ENCODE measurements at places on chromosomes 12 and 14.
A peak's percentile ranks its signal among the peaks of the same experiment; 100 is the strongest.

- no peak for DNase-seq
Observed at GRCh38 chr14:80862983-80863382, 78.6 kb downstream of the CEP128 start.

DNA sequence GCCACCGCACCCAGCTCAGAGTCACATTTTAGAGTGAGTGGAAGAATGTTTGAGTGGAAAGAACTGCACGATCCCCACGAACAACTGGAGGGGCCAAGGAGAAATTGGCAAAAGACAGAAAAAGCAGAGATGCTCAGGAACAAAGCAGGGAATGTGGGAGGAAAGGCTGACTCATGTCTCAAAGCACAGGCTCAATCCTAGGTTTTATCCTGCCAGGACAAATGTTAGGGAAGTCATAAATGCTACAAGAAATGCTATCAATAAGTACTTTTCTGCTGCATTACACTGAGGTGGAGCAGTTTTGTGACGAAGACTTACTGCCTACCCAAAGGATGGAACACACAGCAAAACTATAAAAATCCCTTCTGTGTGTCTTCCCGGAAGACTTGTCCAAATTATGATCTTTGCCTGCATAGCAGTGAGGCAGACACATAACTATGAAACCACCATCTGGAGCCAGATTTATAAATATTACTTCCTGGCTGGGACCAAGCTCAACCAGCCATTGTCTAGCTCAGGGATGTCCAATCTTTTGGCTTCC is 26.7 kb downstream of the NIN start:
- DNase-seq = no peak

- peak; percentile 50 for DNase-seq
Observed at GRCh38 chr14:35384455-35385041, 20.0 kb downstream of the NFKBIA start.

- no peak for DNase-seq
Observed at GRCh38 chr14:23432102-23432925, 3.1 kb downstream of the MYH7 start.

GRCh38 chr12:10554756-10555481 is 49.2 kb downstream of the EIF2S3B start:
- DNase-seq = no peak

- DNase-seq = peak; percentile 20
Observed at GRCh38 chr12:45214749-45215418, 1.0 kb upstream of the ANO6 start.

GRCh38 chr14:54256156-54256555 is 140.7 kb upstream of the CDKN3 start:
- no peak for DNase-seq

- no peak for DNase-seq
Observed at GRCh38 chr14:103316721-103317121, 17.3 kb upstream of the EIF5 start.

DNA sequence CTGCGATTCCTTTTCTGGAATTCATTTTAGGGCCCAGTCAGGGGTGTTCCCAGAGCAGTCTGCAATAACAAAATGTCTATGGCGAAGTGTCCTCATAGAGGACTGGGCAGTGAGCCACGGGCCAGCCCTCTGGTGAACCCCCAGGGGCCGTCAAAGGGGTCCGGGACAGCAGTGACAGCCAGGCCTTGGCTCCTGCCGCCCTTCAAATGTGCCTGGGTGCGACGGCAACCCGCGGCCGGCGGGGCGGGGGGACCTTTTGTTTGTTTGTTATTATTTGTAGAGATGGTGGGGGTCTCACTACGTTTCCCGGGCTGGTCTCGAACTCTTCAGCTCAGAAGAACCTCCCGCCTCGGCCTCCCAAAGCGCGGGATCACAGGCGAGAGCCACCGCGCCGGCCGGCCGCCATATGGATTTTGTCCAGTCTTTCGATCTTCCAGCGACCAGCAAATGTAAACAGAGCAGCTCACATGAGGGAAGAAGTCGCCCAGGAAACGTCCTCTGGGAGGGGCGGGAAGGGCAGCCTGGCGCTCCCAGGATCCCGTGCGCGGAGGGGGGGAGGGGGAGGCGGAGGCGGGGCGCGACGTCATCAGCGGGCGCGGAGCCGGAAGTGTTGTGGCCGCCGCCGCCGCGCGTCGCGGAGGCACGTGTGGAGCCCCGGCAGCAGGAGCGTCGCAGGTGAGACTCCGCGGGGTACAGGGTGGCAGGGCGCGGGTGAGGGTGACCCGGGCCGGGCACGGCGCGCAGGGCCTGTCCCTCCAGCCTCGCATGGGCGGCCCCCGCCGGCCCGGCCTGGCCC is at the start of gene TRMT61A:
Gene TRMT61A (plus strand): TSS at position 610 of the 796 bp plus-strand sequence. CDS start 783 bp downstream, outside the sequence.
- DNase-seq = peak; percentile 69

GRCh38 chr14:106683631-106684030 is 1157.2 kb downstream of the TMEM121 start:
- no peak for DNase-seq

GRCh38 chr12:468671-469389 is 9.1 kb downstream of the B4GALNT3 start:
- DNase-seq = peak; percentile 63

- peak; percentile 81 for DNase-seq
Observed at GRCh38 chr12:46383654-46384450, 11.3 kb upstream of the SLC38A2 start.

DNA sequence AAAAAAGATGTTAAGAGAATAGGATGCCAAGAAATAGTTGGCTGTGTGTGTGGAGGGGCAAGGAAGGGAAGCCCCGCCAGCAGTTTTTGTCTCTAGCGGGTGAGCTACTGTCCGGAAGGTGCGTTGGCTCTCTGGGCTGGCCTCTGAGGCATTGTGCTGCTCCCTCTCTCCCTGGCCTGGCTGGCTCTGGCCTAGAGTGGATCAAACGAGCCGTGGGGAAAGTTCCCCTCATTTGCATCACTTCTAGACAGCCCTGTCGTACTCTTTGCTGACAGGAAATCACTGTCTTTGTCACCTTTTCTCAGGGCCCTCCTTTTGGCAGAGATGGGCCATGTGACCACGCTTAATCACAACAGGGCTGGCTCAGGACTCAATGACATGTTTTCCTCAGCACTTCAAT is 236.1 kb upstream of the NPAS3 start:
- peak; percentile 49 for DNase-seq

GRCh38 chr12:121579190-121579791 is 1.5 kb downstream of the KDM2B start:
- no peak for DNase-seq

DNA sequence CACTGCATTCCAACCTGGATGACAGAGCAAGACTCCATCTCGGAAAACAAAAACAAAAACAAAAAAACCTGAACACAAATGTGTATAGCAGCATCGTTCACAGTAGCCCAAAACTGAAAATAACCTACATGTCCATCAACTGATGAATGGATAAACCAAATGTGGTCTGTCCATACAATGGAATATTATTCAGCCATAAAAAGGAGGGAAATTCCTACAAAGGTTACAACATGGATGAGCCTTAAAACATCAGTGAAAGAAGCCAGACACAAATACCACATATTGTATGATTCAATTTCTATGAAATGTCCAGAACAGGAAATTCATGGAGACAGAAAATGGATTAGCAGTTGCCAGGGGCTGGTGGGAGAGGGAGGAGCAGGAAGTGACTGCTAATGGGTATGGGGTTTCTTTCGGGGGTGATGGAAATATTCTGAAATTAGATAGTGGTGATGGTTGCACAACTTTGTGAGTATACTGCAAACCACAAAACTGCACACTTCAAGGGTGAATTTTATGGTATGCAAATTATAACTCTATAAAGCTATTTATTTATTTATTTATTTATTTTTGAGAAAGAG is 4.0 kb downstream of the MYL2 start:
- peak; percentile 67 for DNase-seq

GRCh38 chr14:59705866-59706265 is 129.3 kb upstream of the CCDC175 start:
- DNase-seq = peak; percentile 13

- DNase-seq = no peak
Observed at GRCh38 chr14:30211326-30211725, 283.7 kb upstream of the PRKD1 start.

DNA sequence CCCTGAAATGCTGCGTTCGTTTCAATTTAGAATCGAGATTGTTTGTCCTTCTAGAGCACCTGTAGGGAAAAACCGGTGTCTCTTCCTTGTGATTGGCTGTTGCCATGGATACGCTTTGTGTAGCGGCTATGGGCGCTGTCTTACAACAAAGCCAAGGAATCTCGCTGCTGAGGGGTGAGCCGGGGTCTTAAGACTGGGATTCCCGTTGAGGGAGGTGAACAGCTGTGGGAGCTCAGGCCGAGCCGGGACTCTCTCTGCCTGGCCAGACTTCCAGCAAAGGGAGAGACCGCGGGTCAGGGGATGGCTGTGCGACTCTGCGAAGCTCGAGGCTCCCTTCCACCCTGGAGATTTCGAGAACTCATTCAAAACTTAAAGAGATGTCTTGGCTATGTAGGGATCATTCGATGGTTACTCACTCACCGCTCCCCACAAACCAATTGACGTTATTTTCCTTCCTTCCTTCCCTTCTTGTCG is at the start of the genes LRRIQ1 and TSPAN19:
Gene LRRIQ1 (plus strand): TSS at position 118 of the 474 bp plus-strand sequence. CDS start 1,826 bp downstream, outside the sequence.
Gene TSPAN19 (minus strand): TSS at position 44 of the 474 bp plus-strand sequence. CDS start 6,331 bp downstream, outside the sequence.
- peak; percentile 85 for DNase-seq

DNA sequence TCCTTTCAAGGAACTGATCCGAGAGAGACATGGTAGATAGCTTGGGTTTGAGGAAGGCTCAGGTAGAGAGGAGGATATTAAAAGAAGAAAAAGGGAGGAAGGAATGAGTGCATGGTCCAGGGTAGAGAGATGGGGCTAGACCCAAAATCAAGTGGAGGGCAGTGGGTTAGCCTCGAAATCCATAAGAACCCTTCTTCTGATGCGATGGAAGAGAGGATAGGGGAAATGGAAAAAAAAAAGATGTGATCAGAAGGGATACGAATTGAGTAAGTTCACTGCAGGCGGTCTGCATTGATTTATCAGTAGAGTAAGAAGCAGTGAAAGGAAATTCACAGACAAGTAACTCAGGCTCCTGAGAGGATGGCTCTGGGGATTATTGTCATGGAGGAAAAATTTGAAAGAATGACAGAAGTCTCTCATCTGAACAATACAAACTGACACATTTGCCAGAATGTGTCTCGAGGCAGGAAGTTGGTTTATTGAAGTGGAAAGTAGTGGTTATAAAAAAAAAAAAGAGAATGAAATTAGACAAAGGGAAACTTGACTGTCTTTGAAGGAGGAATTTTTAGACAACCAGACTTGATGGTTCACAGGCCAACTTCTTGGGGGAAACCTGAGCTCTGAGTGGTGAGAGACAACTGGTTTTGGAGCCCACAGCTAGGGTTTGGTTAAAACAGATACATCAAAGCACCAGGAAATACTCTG is 10.2 kb downstream of the PPFIBP1 start:
- DNase-seq = no peak

- peak; percentile 5 for DNase-seq
Observed at GRCh38 chr14:24903337-24903736, 146.6 kb downstream of the STXBP6 start.

GRCh38 chr12:102343361-102344121 is 136.8 kb downstream of the IGF1 start:
- DNase-seq = peak; percentile 71

DNA sequence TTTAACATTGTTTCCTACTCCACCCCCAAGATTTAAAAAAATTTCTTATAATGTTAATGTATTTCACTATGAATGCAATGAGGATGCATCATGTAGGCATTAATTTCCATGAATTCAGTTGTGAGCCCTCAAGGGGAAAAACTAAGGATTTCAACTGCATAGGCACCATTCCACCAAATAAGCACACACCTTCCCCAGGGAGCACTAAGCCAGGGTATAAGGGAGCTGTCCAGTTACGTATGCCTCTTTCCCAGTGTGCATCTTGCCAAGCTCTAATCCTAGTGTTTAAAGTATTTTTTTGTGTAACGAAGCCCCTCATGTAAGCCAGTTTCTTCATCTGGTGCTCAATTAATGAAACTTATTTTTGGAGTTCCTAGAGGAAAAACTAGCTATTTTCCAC is 6.6 kb downstream of the FERMT2 start:
- no peak for DNase-seq

DNA sequence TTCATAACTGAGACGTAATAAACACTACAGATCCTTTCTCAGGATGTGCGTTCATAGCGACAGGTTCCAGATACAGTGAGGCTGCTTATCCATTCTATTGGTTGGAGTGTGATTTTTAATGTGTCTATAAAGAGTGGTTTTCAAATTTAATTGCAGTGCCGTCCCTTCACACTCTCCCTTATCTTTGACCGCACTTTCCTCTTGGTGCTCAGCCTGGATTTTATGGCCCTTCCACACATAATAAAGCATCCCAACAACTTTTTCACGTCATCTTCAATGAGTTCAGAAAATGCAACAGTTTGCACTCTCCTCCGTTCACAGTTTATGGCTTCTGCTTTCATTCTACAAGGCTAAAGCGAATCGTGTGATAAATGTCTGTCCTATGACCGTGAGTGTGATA is 1209.9 kb downstream of the BCL11B start:
- no peak for DNase-seq

DNA sequence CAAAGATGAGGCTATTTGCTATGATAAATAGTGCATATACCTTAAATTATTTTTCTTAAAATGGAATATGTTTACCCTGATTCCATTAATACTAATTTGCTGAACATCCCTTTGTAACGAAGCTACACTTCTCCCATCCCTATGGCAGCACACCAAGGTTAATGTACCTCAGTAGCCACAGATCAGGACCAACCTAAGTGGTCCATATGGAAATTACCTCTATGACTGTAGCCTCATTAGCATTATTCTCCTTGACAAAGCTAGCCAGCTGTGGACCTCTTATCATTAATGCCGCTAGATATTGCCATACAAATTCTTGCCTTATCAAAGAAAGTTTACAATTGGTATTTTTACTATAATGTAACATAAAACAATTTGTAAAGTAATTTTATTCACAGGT is 76.9 kb upstream of the GARIN2 start:
- DNase-seq = no peak

DNA sequence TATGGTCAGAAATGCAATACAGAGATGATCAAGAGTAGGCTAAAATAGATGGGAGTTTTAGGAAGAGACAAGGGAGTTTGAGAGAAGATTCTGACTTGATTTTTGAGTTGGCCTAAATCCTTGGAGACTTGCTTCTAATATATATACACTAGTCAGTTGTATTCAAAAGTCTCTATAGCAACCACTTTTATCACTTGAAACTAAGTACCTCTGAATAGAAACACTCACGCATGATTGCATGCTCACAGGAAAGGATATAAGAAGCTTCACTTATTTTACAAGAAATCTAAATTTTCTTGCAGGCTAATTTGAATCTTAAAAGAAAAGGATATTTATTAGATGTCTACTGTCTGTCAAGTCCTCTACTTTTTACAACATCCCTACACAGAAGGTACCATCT is 316.8 kb downstream of the SNAPC1 start:
- no peak for DNase-seq

- no peak for DNase-seq
Observed at GRCh38 chr12:50659690-50660424, 104.0 kb upstream of the ATF1 start.

GRCh38 chr12:47100160-47100559 is 20.4 kb upstream of the AMIGO2 start:
- no peak for DNase-seq

- no peak for DNase-seq
Observed at GRCh38 chr14:81206115-81206514, 14.6 kb downstream of the GTF2A1 start.

DNA sequence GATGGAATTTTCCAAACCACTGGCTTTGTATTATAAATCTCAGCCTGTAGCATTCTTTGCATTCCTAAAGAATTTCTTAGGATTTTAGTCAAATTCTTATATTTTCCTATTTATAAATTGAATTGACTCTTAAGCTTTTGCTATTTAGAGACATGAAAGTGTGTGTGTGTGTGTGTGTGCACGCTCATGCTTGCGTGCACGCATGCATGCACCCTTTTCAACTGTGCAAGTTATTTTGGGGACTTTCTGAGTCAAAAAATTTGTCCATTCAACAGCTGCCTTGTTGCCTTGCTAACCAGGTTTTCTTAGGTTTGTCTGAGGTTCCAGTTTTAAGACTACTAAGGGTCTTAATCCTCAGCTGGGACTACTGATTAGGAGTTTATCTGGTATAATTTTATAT is 42.6 kb downstream of the GPATCH2L start:
- no peak for DNase-seq
